IPS DF 6.9 (cell line): ENCODE measurements at places on chromosomes 16 and 17.
A peak's percentile ranks its signal among the peaks of the same experiment; 100 is the strongest.

- no peak for DNase-seq
Measured at GRCh38 chr17:28839221-28839620, 3.4 kb downstream of the FAM222B start.

- no peak for DNase-seq
Measured at GRCh38 chr16:56314244-56314850, 111.0 kb downstream of the AMFR start.

DNA sequence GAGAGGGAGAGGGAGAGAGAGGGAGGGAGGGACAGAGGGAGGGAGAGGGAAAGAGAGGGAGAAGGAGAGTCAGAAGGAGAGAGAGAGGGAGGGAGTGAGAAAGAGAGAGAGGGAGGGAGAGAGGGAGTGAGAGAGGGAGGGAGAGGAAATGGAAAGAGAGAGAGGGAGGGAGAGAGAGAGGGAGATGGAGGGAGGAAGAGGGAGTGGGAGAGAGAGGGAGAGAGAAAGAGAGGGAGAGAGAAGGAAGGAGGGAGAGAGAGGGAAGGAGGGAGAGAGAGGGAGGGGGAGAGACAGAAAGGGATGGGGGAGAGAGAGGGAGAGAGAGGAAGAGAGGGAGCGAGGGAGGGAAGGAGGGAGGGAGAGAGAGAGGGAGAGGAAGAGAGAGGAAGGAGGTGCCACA lies 72.8 kb downstream of the AXIN2 start:
- no peak for DNase-seq

GRCh38 chr17:58383892-58384462 lies 32.0 kb upstream of the SUPT4H1 start:
- DNase-seq, result no peak

- no peak for DNase-seq
Measured at GRCh38 chr17:75295201-75296158, 6.2 kb upstream of the SLC25A19 start.

GRCh38 chr16:61547626-61548025 lies 488.6 kb downstream of the CDH8 start:
- DNase-seq, result no peak

DNA sequence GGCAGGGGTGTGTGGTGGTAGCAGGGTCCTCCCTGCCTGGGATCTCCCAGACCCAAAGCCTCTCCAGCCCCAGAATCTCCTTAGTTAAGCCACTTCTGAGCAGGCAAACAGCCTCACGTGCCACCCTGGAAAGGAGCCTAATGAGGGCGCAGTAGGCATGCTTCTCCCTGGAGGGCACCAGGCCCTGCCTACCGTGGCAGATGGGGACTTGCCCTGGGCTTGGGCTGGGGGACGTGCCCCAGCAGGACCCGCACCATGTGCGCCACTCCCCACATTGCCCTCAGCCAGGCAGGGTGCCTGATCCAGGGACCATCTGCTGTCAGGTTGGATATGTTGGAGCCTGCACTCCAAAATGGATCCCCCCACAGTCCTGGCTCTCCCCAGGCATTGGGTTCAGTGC lies 14.2 kb downstream of the FAM83G start:
- no peak for DNase-seq

GRCh38 chr16:59597269-59597668 lies 863.2 kb upstream of the GOT2 start:
- no peak for DNase-seq

GRCh38 chr17:51085150-51085805 lies 35.4 kb downstream of the SPAG9 start:
- no peak for DNase-seq

- DNase-seq, result no peak
Measured at GRCh38 chr17:15247891-15248529, 17.1 kb downstream of the PMP22 start.

- no peak for DNase-seq
Measured at GRCh38 chr16:2690852-2691251, 8.5 kb downstream of the KCTD5 start.

DNA sequence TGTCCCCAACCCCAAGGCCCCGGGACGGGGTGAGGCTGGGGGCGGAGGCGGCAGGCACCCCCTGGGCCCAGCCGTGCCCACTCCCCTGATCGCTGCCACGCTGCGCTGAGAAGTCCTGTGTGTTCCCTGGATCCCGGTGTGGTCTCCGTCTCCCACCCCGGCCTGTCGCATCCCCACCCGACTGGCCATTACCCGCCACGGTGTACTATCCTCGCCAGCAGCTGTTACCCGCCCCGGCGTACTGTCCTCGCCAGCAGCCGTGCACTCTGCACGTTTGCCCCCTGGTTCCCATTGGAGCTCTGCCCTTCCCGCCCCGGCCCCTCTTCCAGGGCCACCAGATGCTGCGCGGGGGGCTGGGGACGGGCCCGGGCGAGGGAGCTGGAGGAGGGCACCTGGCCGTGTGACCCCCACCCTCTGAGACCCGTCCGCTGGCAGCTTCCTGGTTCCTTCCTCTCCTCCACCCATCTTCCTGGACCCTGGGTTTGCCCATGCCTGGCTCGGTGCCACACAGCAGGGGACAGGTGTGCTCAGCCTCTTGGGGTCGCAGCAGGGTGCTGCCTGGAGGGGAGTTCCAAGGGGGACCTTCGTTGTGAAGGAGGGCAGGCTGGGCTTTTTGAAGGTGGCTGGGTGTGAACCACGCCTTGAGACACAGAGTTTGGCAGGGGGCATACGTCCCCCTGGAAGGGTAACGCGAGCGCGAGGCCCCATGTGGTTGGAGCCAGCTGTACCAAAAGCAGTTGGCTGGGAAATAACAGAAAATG lies 19.7 kb downstream of the BAHCC1 start:
- no peak for DNase-seq

GRCh38 chr16:85403693-85404092 lies 209.4 kb upstream of the GSE1 start:
- no peak for DNase-seq

- no peak for DNase-seq
Measured at GRCh38 chr17:71427801-71428200, 693.0 kb upstream of the SOX9 start.

DNA sequence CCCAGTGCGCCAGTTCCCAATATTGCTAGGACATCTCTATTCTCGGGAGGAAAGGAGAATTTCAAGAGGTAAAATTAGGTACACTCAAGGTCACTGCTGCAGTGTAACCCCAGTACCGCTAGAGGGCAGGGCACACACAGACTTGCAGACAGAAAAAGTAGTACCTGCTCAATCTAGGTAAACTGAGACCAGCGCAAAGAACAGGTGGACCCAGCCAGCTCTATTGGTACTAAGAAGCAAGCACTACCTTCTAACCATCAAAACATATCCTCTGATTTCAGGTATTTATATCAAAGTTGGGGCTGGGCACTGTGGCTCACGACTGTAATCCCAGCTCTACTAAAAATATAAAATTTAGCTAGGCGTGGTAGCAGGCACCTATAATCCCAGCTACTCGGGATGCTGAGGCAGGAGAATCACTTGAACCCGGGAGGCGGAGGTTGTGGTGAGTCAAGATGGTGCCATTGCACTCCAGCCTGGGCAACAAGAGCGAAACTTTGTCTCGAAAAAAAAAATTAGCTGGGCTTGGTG lies 3.6 kb upstream of the WDR81 start:
- no peak for DNase-seq

DNA sequence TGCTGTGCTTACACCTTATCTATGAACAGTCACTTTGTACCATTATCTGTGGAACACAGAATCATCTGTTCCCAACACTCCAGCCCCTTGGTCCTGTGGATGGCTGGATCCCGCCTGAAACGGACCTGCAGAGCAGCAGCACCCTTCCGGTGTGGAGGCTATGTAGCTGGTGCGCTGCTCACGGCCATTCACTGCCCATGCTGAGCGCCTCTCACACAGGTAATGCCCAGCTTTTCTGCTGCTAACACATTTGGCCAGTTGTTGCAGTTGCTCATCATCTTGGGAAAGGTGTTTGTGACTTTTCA lies 11.4 kb upstream of the PLK1 start:
- no peak for DNase-seq

DNA sequence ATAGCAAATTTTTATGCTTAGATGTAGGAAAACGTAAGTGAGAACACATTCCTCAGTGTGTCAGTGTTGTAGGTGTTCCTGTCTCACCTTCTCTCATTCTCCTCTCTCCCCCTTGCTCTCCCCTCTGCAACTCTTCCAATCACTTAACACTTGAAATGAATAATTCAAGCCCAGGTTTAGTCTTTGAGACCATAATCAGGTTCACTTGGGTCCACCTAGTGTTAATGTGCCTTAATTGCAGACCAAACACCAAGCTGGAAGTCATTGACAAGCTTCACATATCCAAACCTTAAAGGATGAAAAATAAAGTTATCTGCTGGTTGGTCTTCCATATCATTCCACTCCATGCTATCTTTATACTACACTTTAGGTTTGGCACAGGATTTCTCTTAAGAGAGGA lies 37.0 kb downstream of the STXBP4 start:
- DNase-seq, result peak; percentile 37

DNA sequence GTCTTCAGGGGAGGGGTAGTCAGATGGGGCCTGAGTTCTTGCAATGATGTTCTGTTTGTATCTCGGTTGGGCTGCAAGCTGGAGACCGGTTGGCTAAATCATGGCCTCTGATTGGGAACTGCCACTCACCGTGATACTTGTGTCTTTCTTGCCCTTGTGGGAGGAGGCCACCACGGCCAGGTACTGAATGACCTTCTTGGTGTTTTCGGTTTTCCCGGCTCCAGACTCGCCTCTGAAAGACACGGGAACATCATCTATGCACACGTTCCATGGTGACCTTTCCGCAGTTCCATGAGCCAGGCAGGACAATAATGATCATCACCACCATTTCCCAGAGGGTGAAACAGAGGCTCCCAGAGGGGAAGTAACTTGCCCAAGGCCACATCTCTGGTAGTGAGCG lies 70.3 kb downstream of the MYH11 start:
- no peak for DNase-seq

DNA sequence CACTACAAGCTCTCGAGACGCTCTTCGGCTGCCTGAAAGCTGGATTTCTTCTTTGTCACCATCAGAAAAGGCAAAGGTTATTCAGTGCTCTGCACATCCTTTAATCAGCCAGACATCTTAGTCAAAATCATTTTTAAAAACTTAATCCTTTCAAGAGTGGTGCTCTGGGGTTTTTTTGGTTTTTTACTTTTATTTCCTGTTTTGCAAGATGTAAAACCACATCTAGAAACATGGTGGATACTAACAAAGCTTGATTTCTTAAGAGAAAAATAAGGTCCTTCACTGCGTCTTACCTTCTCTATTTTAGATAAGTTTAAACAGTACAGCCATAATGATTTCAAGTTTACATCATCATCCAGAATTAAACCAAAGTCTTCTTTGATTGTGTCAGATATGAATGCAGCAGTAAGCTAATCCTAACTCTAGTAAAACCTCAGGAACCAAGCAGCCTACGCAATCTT lies 6.3 kb downstream of the ANKRD11 start:
- DNase-seq, result no peak
